Stimulated activated naive CD4-positive, alpha-beta T cell treated with Interleukin-2 at 50 U/mL for 16 hours (primary cell): ENCODE measurements at places on chromosomes 16 and 17.

- peak; percentile 22 for DNase-seq
These were observed 42.1 kb downstream of the TBC1D16 start for GRCh38 chr17:79993390-79994227.

DNA sequence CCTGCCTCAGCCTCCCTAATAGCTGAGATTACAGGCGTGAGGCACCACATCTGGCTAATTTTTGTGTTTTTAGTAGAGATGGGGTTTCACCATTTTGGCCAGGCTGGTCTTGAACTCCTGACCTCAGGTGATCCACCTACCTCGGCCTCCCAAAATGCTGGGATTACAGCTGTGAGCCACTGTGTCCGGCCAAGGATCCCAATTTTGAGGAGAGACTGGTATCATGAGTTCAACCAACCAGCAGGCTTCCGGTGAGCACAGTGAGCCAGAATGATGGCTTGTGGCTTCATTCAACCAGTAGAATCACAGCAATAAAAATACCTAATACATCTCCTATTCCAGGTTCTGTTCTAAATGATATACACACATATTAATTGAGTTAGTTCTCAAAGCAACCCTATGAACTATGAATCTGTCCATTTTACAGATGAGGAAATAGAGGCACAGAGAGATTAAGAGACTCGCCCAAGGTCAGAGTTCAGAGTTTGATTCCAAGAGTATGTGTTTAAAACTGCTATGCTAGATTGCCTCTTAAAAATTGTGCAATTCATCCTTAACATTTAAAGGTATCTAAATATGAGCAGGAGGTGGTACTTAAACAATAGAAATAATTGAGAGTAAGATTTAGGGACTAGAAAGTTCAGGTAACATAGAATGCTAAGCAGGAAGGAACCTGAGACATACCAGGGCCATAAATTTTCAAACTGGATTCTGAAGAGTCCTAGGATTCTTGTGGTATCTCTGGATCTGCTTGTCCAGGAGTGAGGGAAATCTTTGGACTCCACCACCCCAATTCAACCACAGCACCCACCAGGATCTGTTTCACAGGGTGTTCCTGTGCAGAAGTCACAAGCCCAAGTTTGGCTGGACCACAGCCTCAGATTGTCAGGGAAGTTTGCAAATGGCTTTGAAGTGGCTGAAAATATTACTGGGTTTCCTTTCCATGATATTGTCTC, 25.1 kb downstream of the CCDC42 start:
- DNase-seq, result no peak

DNA sequence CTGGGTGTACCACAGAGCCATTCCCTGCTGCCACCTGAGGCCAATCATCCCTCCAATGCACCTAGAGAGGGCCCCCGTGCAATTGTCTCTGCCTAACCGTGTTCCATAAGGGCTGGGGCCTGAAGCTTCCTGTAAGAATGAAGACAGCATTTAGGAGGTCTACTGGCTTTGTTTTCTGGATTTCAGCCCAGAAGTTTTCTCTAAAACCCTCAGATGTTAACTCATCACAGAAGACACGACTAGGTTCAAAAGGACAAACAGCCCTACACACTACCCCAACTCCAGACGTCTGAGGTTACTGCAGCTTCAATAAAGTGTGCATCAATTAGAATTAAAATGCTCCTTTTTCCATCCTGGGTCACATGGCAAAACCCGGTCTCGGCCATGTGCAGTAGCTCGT, 10.8 kb upstream of the DRG2 start:
- DNase-seq, result no peak

GRCh38 chr16:75733305-75734211, 7.3 kb upstream of the CPHXL start:
- no peak for DNase-seq

DNA sequence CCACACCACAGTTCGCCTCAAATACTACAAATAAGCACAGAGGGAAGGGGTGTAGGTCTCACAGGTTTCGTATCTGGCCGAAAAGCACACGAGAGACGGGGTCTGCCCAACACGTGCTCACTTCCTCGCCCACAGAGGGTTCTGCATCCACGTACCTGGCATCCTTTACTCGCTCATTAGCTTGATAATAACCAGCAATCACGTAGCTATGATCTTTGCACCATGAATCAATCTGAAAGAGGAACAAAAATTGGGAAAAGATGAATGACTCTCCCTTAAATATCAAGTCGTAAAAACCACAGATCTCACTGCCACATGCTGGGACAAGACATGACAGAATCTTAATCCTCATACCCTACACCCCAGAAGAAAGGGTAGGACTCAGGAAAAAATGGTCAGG, 10.5 kb downstream of the EMC8 start:
- no peak for DNase-seq

DNA sequence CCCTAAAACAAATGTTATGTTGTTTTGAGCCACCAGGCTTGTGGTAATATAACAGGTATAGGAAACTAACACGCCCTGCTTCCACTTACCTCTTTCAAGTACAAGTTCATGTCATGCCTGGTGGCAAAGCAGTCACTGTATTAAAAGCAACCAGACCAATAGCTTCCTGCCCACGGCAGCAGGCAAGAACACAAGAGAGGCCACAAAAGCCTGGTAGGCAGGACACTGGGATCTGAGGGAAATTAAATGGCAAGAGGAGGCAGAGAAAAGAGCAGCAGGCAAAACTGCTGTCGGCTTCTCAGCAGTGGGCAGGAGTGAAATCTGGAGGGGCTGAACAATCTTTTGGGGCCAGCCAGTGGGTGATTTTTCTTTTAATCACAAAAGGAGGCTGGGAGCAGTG, 2.2 kb downstream of the CYTH1 start:
- DNase-seq, result peak; percentile 50

- DNase-seq, result no peak
These were observed 12.2 kb upstream of the FOXJ1 start for GRCh38 chr17:76153202-76153601.

DNA sequence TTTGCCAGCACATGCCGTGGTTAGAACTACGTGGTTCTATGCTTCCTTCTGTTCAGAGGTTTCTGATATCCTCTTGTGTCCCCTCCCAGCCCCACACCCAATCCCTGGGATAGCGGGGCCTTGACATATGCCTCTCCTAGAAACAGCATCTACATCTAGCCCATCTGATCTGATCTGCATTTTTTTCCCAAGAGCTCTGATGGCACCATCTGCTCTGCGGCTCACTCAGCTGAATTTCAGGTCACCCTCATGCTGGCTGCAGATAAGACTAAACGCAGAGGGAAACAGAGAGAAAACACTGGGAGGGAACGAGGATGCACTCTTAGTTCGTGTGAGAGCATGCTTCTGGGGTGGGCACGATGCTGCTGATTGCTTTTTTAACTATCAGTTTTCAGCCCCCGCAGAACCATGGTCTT, 10.7 kb downstream of the WIPI1 start:
- no peak for DNase-seq

GRCh38 chr16:87046235-87046634, 271.0 kb downstream of the C16orf95 start:
- no peak for DNase-seq

DNA sequence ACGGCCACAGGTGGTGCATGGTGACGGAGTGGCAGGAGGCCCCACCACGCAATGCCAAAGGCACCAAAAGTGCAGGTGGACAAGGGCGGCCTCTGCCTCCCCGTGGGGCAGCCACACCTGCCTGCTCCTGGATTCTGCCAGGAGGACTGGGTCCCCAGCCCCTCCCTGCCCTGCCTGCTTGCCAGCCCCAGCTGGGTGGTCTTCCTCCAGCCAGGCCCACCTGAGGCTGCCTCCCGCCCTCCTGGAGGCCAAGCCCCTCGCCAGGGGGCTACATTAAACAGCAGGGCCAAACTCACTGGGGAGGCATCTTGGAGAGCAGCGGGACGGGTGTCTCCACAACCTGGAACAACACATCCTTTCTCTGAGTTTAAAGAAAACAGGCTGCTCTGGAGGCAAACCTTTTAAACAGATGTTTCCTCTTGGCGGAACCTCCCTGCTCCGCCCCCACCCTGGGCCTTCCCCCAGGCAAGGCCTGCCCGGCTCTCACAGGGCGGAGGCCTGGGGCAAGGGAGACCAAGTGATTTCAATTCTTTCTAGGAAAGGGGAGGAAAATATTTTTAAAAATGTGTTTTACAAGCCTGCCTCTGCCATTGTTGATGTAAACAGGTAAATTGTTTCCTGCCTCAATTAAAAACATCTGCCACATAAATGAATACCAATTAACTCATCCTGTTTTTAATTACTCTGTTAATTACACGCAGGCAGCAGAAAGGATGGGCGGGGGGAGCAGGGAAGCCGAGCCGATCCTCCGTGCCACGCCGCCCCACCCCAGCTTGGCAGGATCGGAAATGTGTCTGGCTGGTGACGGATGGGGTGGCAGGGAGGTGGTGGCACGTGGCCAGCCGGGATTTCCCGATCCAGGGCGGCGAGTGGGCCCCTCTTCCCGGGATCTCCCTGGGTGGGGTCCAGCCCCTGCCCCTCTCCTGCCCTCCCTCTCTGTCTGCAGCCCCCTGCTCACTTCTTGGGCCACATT, 54.4 kb upstream of the PABPN1L start:
- DNase-seq, result no peak

GRCh38 chr17:49486012-49486641, 9.0 kb upstream of the NGFR start:
- DNase-seq, result no peak

- peak; percentile 32 for DNase-seq
These were observed 4.9 kb downstream of the MT1F start for GRCh38 chr16:56662357-56663354.

DNA sequence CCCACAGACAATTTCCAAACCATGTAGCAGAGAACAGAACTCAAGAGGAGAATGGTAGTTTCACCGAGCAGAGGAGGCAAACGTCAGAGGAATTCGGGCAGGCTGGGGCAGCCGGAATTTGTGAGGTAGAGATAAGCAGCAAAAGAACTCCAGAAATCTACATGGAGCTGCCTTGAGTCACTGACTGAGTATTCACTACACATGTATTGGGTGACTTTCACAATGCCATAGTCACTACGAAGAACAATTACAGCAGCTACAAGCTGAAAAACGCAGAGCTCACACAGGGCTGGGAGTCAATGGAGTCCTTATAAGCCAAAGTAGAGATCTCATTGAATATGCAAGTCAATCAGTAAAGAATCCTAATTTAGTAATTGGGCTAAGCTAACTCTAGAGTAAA, 13.4 kb downstream of the CMC2 start:
- DNase-seq, result no peak

- DNase-seq, result no peak
These were observed 63.8 kb upstream of the RCVRN start for GRCh38 chr17:9968881-9969280.

- DNase-seq, result no peak
These were observed 2.4 kb upstream of the MRM1 start for GRCh38 chr17:36598951-36599401.

- DNase-seq, result no peak
These were observed 50.2 kb downstream of the NKD1 start for GRCh38 chr16:50598256-50598894.

DNA sequence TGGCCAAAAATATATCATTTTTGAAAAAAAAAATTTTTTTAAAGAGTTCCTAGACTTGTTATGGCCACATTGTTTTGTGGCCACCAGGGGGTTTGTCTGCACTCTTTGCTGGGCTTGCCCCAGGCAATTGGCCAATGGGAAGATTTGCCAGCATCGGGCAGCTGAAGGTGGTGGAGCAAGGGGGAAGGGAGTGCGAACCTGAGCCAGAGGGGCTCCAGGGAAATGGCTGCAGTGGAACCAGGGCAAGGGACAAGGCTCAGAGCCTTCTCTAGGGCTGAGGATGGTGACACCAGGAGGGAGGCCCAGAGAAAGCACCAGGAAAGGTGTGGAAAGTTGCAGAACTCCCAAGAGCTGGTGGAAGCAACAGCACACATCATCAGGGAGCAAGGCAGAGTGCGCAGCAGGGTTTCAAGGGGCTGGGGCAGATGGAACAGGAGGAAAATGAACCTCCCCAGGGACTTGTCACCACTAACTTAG, 15.5 kb upstream of the CMIP start:
- no peak for DNase-seq

- no peak for DNase-seq
These were observed 93.9 kb downstream of the SEC14L1 start for GRCh38 chr17:77234695-77235094.

- DNase-seq, result no peak
These were observed 152.3 kb downstream of the PCTP start for GRCh38 chr17:55903028-55903690.

DNA sequence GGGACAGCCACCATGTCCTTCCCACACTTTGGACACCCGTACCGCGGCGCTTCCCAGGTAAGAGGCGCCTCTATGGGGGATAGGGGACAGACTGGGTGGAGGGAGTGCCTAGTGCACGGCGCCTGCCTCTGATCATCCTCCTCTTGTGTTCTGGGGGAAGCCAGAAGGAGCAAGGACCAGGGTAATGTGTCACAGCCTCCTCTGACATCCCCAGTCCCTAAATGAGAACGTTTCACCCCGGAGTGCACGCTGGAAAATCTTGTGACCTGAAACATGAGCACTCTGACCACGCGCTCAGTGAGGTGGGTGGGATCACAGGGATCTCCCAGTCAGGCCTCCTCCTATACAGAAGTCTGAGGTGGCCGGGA, 1.1 kb downstream of the IRX6 start:
- DNase-seq, result no peak

DNA sequence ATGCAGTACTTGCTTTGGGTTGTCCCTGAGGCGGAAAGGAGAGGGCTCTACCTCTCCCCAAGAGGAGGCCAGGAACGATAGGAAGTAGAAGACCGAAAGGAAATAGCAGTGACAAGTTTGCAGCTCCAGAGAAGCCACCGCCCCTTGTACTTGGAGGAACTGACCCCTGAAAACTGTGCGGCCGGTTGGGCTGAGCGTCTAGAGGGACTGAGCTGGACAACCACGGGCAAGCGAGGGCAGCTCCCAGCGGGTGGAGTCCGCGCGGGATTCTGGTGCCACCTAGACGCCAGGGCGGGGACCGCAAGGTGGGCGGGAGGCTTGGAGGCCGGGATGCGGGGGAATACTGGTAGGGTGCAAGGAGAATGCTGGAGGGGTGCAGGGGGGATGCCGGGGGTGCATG, 1.3 kb upstream of the SLC6A4 start:
- no peak for DNase-seq

DNA sequence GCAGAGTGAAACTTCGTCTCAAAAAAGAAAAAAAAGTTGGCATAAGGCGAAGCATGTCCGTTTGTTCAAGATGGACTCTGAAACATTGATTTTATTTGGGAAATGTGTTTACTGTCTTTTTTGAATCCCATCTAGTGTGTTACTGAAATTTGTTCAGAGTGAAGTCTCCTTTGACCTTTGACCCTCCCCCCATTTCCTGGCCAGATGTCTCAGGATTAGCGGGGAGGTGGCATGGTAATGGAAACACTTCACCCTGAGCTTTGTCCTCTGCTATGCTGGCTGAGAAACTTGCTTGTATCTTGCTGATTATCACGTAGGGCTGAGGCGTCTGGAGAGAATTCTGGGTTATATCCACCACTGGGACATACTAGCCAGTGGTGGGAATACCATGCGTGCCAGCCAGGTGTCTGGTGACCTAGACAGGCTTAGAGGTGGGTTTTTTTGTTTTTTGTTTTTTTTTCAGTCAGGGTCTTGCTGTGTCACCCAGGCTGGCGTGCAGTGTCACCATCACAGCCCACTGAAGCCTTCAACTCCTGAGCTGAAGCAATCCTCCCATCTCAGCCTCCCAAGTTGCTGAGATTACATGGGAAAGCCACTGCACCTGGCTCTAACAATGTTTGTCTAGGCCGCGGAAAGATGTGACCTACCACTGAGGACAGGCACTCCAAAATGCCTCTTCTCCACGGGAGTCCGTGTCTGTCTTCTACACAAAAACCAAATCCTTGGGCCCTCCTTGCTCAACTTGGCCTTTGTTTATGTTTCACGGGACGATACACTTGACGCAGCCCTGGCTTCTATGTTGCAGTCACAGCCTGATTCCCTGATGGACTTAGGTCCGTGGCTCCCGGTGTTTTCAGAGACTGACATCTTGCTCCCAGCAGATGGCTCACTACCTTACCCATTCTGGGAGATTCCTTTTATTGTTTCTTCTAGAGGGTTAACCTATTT, 6.6 kb upstream of the GALK1 start:
- no peak for DNase-seq
